ENCODE measurements at places on chromosomes 7 and 10. TPM values are rescaled to one million over a fixed set of nuclear protein-coding genes. Genes with fewer than 3 reads are reported as not detected.

GRCh38 chr10:15562116-15562515 is 157.6 kb downstream of the ITGA8 start:
- DNase-seq: no peak

- DNase-seq: no peak
Observed at GRCh38 chr7:95441042-95441823, 6.4 kb upstream of the PON2 start.

DNA sequence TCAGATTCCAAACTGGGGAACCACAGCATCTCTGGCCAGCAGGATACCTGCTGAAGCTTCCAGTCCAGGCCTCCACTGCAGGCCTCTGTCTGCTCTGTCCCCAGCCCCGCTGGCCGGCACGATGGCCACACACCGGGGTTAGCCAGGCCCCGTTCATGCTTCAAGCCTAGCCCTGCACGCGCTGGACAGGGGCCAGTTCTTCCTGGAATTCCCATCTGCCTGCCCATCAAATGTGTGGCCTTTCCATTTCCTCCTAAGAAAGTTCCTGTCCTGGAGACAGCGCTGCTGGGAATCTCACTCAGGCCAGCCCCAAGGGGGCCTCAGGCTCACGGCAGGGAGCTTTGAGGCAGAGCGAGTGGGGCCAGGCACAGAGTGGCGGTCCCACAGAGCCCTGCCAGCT is 18.0 kb downstream of the SH2B2 start:
- no peak for DNase-seq

DNA sequence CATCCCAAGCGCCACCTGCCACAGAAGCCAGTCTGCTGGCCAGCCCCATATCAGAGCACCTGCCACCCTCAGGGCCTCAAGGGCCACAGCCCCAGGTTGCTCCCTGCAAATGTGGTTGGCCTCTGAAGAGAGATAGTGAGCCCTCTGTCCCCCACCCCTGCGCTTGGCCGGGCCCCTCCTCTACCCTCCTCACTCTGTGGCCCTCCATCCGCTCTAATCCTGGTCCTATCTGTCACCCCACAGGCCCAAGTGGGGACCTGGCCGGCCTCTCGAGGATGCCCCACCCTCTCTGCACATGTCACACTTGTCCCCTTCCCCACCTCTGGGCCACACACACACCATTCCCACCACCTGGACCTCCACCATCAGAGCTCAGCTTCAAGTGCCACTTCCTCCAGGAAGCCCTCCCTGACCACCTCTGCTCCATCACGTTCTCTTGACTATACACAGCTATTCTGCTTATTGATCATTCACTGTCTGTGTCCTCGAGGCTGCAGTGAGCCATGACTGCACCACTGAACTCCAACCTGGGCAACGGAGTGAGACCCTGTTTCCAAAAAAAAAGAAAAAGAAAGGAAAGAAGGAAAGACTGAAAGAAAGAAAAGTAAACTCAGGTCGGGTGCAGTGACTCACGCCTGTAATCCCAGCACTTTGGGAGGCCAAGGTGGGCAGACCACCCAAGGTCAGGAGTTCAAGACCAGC is 42.4 kb downstream of the TNRC18 start:
- DNase-seq: no peak

Gene LEP
- total RNA-seq: 784 TPM

- DNase-seq: no peak
Observed at GRCh38 chr7:4742852-4743251, 32.6 kb upstream of the AP5Z1 start.

GRCh38 chr7:155291045-155291530 is 6.6 kb upstream of the INSIG1 start:
- DNase-seq: no peak

DNA sequence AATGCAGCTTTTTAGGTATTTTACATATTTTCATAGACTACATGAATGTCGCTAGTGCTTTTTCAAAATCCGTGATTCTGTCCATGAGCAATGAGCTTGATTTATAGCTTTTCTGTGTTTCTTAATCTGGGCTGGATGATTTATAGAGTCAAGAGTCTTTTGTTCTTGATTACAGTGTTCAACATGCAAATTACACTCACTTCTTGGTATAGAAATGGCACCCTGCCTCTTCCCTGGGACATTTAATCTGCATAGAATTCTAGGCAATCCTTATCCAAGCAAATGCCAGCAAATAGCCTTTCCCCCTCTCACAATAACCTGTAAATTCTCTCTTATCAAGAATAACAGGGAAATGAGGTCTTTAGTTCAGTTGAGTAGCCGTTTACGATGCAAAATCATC is 246.2 kb upstream of the SEMA3C start:
- DNase-seq: no peak

- DNase-seq: no peak
Observed at GRCh38 chr10:22244001-22244400, 26.2 kb upstream of the EBLN1 start.

- DNase-seq: no peak
Observed at GRCh38 chr10:6815346-6815745, 235.3 kb upstream of the PRKCQ start.

DNA sequence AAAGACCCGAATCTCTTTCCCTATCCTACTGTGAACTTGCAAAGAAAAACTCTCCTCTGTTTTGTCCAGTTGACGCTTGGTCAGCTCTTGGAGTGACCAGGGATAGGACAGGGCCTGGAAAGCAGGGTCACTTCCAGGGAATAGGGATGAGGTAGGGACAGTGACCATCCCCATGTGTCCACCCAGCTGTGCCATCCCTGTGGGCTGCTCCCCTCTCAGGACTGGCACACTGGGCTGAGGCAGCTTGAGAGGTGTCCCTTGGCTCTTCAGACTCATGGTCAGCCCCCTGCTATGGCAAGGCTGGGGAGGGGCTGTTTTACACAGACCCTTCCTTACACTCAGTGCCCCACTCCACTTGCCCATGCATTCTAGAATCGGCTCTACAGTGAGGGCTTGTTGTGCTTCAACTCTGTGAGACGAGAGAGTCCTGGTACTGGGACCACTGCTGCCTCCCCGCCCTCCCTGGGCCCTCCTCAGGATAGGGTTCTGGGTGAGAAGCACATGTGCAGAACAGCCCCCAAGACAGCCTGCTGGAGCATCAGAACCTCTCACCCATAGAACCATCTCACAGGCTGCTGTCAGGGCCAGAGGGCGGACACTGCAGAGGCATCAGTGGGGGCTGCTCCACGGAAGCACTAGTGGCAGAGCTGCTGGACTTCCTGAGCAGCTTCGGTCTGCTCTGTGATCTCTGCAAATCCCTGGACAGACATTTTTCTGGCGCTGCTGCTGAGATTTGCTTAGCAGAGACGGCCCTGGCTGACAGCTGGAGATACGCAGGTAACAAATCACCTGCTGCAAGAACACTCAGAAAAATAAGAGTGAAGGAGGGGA is 202.8 kb upstream of the CXCL12 start:
- DNase-seq: no peak

GRCh38 chr7:131083781-131084180 is 243.9 kb upstream of the MKLN1 start:
- no peak for DNase-seq

Gene MBL2
- not detected for total RNA-seq

DNA sequence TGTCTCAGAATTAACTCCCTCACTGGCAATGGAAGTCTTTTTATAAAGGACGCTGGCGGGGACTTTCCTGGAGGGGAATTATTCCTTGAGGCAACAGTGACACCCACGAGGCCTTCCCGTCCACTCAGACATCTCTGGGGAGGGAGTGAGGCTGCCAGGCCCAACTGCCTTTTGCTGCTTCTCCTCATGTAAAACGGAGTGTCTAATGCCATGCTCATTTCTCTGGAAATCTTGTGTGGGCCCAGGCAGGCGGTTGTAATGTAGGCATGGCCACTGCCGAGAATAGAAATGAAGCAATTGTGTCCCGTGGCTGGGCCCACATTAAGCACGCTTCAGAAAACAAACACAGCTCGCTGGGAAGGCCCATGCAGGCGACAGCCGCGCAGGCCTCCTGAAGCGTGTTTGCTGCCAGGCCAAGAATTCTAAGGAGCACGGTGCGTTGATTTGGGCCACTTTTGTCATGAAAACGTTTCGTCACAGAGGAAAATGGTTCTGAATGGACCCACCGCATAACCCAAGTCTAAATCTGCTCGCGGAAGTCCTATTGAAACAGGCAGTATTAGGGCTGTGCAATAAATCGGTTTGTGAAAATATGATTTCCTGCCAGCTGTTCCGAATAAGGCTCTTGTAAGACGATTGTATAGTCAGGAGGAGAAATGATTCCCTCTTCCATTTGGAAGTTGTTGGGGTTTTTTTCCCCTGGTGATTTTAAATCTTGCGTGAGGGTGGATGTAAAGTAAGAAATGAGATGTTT is 104.2 kb upstream of the CHST15 start:
- DNase-seq: peak; percentile 79

GRCh38 chr10:13672548-13672947 is 85.8 kb downstream of the PRPF18 start:
- no peak for DNase-seq

DNA sequence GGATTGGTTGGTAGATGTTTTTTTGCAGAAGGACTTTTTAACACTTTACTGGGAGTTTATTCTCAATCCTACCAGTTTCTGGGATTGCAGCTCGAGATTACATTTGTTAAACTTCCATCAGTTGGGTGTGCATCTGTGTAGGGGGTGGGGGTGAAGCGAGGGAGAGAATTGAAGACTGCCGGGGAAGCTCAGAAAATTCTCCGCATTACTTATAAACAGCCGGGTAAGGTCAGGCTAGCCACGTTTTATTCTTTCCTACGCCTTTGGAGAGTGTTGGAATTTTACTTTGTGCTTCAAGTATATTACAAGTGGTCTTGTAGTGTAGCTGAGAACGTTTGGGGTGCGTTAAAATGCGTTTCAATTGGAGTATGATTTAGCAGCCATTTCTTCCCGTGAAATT is 1.1 kb downstream of the PALS2 start:
- no peak for DNase-seq

GRCh38 chr10:91805110-91805838 is 7.0 kb downstream of the TNKS2 start:
- DNase-seq: no peak

Gene WDFY4
- 10.1 TPM for total RNA-seq

Gene SPDYE2B
- not detected for total RNA-seq

DNA sequence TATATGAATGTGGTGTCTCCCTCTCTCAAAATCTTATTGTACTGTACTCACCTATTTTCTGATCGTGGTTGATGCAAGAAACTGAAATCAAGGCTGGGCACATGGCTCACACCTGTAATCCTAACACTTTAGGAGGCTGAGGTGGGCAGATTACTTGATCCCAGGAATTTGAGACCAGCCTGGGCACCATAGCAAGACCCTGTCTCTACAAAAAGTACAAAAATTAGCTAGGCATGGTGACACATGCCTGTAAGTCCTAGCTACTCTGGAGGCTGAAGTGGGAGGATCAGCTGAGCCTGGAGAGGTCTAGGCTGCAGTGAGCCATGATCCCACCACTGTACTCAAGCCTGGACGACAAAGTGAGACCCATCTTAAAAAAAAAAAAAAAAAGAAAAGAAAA is 16.0 kb downstream of the MMRN2 start:
- no peak for DNase-seq

DNA sequence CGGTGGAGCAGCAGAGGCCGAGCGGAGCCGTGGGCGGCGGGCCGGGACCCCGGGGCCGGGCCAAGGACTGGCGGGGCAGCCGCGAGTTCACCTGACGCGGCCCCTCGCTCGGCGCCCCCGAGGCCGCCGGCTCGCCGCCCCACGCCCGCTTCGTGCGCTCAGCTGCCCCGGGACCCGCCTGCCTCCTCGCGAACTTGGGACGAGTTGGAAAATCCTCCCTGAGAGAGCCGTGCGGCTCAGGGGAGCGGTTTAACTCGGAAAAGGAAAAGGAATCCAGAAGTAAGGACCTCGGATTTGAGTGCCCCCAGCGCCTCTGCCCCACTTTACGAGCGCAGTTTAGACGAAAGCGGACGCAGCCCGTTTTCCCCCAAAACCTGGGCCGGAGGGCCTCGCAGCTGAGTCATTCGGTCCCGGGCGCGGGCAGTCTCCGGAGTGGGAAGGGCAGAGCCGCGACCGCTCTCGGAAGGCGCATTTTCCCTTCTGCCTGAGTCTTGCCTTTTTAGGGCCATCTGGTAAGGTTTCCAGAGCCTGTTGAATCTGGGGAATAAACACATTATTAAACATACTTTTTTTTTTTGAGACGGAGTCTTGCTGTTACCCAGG is 744 bp downstream of the CREM start:
- peak; percentile 94 for DNase-seq

Gene SLIT1
- 0.19 TPM for total RNA-seq

Gene TECPR1
- 25.5 TPM for total RNA-seq

Gene SH2D4B
- 0.35 TPM for total RNA-seq

DNA sequence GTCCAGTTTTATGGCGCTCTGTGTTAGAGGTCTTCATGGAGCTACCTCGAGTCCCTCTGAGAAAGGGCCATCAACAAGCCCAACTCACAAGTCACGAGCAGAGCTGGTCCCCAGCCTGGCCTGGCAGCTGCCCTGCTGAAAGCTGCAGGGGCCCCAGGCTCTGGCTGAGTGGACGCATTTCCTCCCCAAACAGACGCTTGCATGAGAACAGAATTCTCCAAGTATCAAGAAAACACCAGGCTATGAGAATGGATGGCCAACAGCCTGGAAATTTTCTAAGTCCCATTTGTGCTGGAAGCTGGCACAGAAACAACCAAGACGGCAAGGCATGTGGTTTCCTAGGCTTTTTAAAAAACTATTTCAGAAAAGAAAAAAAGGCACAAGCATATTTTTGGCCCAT is 114.8 kb downstream of the FAM53B start:
- no peak for DNase-seq

DNA sequence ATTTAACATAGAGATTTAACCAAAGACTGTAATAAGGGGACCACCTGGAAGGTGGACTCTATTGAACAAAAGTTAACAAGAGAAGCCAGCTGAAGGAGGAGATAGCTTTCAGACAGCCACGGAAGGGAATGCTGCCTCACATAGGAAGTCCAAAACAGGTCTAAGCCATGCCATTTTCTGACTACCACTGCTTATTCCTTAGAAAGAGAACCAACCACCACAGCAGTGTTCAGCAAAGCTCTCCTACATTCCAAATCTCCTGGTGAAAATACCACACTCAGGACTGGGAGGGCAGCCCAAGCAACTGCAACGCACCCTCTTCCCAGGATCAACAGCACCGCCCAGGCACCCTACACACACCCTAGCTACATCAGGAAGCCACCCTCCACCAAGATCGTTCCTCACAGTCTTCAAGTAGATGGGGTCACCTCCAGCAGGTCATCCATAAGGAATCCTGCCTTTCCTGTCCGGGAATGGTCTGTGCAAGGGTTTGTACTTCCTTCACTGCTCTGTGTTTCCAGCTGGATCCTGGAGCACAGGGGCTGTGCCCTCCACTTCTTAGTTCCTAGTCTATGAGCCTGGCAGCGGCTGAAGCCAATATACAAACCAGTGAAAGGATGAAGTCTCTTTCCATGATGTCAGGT is 2.5 kb downstream of the KIAA1549 start:
- DNase-seq: no peak

DNA sequence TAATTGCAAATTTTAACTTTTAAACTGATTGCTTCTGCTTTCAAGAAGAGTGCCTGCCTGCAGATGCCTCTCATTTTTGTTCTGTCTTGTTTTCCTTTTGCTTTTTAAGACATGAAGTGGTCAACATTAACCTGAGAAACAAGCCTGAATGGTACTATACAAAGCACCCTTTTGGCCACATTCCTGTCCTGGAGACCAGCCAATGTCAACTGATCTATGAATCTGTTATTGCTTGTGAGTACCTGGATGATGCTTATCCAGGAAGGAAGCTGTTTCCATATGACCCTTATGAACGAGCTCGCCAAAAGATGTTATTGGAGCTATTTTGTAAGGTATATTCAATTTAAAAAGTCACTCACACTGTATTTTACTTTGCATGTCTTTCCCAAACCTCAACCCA is 8.8 kb downstream of the GSTO2 start:
- DNase-seq: no peak

- DNase-seq: no peak
Observed at GRCh38 chr7:137992550-137993394, 9.1 kb downstream of the CREB3L2 start.

- no peak for DNase-seq
Observed at GRCh38 chr10:125091891-125092290, 68.5 kb downstream of the CTBP2 start.

All from mesenteric fat pad (tissue), 1 donor.